Stimulated activated CD8-positive, alpha-beta memory T cell treated with anti-CD3 and anti-CD28 coated beads, Interleukin-7, amount 100 ng/mL, for 1 hour (primary cell): ENCODE measurements at places on chromosomes 5 and 9.

- DNase-seq, result no peak
Observed at GRCh38 chr9:124133727-124134126, 122.2 kb downstream of the LHX2 start.

- DNase-seq, result no peak
Observed at GRCh38 chr5:83085106-83085505, 7.8 kb downstream of the XRCC4 start.

- peak; percentile 32 for DNase-seq
Observed at GRCh38 chr9:92097997-92098482, 17.2 kb downstream of the SPTLC1 start.

GRCh38 chr9:16223074-16223871, 647.2 kb downstream of the BNC2 start:
- DNase-seq, result no peak

- DNase-seq, result no peak
Observed at GRCh38 chr5:4765411-4765810, 374.7 kb upstream of the ADAMTS16 start.

DNA sequence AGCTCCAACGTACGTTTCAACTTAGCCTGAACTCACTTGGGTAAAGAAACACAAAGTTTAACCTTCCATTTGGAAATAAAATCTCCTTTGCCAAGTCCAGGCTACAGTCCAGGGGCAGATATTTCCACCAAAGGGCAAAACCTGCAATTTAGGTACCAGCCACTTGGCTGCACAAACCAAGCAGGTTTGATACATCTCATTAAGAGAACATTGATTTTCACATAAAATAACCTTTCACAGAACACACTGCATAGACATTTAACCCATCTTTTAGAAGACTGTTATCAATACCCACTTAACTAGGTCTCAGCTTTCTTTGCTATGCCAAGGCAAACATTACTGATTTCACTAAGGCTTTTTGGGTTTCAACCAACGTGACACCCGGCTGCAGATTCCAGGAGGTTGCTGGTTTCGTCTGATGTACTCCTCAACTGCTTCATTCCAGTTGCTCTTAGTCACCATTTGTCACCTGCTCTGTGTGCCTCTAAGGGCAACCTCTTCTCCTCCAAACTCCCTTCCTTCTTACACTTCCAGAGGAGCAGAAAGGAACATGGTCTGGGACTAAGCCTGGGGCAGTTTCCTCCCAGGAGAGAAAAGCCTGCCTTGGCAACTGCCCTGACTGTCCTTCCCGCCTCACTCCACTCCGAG, 67.1 kb downstream of the EPB41L4B start:
- DNase-seq, result no peak

DNA sequence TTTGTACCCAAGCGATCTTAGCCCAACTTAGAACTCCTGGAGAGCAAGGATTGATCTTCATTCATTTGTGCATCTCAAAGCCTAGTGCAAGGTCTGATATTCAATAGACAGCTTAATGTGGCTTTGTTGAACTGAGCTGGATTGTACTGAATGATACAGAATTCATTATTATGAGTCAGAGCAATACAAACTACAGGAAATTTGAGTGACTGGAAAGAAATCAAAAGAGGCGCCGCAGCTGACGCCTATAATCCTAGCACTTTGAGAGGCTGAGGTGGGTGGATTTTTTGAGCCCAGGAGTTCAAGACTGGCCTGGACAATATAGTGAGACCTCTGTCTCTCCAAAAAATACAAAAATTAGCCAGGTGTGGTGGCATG, 58.6 kb downstream of the ENC1 start:
- no peak for DNase-seq

DNA sequence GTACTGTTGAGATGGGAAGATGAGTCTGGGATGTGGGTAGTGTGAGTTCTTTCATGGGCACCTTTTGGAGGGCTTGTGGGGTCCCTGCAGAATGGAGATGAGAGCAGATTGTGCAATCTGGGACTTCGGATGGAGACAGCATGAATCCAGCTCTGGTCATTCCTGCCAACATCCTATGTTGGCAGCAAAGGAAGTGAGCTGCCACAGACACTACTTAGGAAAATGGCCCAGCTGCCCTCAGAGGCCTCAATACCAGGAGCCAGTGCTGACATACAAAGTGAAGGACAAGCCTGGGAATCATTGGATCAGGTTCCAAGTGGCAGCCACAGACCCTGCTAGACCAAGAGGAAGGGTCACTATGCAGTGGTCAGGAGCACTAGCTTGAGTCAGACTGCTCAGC, 402.8 kb downstream of the CDK5RAP2 start:
- DNase-seq, result no peak

DNA sequence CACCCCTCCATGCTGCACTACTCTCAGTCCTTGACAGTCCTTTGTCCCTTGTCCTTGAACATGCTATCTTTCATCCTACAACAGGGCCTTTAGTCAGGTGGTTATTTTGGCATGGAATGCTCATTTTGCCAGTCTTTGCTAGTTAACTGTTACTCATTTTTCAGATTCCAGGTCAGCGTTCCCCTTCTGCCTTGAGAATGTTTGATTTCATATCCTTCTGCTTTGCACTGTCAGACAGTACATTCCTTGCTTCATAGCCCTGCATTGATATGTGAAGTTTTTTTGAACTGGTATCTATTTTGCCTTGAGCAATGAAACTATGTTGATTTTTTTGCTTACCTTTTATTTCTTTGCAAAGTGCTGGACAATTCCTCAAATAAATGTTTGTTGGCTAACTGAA, 638.2 kb upstream of the SEMA6A start:
- no peak for DNase-seq

GRCh38 chr9:71672573-71672972, 95.7 kb downstream of the CEMIP2 start:
- DNase-seq, result no peak

DNA sequence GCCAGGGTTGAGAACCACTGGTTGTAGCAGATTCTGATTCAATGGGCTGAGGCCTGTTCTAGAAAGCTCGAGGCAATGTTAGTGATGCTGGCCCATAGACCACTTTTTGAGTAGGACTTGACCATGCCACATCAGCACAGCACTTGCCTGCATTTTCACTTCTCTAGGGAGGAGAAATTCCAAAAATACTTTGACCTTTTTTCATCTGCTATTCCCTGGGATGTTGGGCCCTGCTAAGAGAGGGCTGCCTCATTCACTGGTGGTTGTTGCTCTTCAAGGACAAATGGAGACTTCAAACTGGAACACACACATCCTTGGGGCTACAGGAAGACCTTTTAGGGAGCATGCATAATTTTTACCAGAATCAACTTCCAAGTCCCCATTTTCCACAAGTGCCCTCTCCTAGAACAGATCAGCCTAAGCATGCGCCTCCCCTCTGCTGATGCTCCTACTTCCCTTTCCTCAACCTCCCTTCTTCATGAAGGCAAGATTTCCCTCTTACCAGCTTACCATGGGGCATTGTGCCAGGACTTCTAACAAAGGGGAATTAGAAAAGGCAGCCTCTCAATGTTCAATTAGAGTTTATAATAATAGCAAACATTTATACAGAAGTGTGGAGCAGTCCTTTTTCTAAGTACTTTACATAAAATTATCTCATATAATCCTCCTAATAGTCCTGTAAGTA, 12.7 kb upstream of the TGFBI start:
- DNase-seq, result no peak

DNA sequence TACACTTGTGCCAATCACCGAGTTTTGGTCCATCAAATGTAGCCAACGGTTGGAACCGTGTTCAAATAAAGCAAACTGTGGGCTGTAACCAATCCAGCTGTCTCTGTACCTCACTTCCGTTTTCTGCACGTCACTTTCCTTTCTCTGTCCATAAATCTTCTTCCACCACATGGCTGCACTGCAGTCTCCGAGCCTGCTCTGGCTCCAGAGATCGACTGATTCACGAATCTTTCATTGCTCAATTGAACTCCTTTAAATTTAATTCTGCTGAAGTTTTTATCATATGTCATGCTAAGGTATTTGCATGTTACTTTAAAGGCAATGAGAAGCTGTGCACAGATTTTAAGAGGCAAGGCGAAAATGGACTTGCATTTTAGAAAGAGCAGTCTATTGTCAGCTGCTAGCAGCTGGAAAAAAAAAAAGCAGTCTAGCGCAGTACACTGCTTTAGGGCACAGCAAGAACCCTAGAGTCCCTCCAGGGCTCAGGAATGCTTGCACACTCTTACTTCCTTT, 13.2 kb downstream of the TTC39B start:
- no peak for DNase-seq

DNA sequence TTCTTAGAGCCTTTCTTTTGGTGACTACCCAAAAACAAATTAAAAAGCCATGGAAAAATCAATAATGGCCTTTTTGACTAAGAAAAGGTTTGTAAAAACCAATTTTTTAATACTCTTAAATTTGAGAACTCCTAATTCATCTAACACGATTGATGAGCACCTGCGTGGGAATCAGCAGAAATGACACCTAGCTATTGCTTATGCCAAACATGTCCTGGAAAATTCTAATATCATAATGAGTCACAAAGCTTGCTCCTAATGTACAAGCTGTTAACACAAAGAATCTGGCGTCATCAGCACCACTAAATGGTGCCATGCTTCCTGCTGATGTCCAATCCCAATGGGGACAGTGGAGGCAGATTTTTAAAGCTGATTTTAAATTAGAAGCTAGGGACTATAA, 146.2 kb upstream of the LRRTM2 start:
- no peak for DNase-seq

- DNase-seq, result no peak
Observed at GRCh38 chr5:87754009-87754757, 341.5 kb upstream of the CCNH start.

DNA sequence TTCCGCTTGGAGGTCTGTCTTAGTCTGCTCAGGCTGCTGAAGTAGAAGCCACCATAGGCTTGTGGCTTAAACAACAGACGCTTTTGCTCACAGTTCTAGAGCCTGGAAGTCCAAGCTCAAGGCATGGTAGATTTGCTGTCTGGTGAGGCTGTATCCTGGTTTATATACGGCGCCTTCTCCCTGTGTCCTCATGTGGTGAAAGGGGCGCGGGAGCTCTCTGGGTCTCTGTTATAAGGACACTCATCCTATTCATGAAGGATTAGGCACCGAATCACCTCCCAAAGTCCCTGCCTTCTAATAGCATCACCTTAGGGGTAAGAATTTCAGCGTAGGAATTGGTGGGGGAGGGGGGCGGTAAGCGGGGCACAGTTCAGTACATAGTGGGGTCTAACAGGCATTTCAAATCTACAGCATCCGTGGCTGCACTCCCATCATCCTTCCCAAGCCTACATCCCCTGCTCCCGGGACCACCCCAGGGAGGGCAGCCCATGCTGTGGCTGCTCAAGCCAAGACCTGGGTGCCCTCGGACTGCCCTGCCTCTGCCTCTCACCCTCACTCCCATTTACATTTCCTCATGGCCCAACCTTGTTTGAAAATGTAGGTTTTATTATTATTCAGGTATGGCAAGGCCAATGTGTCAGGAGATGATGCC, 15.1 kb upstream of the LPCAT1 start:
- DNase-seq, result no peak

GRCh38 chr9:77946969-77947620, 84.5 kb downstream of the GNAQ start:
- DNase-seq, result no peak
